ENCODE measurements at places on chromosomes 6 and 20. TPM values are rescaled to one million over a fixed set of nuclear protein-coding genes. Genes with fewer than 3 reads are reported as not detected.

EXOC2 gene
- 30.0 TPM for total RNA-seq

GTSF1L gene
- total RNA-seq = not detected

PI3 gene
- total RNA-seq = not detected

MTCH1 gene
- total RNA-seq = 183 TPM

FBXO9 gene
- total RNA-seq = 46.2 TPM

DNAH8 gene
- 0.05 TPM for total RNA-seq

TDRD6 gene
- total RNA-seq = not detected

NKAIN2 gene
- total RNA-seq = 0.37 TPM

KHDRBS2 gene
- not detected for total RNA-seq

IL20RA gene
- total RNA-seq = 6.7 TPM

TNFRSF6B gene
- 5.2 TPM for total RNA-seq

Measured in myocyte (in vitro differentiated cells).